ENCODE measurements at places on chromosomes 1 and 21.

DNA sequence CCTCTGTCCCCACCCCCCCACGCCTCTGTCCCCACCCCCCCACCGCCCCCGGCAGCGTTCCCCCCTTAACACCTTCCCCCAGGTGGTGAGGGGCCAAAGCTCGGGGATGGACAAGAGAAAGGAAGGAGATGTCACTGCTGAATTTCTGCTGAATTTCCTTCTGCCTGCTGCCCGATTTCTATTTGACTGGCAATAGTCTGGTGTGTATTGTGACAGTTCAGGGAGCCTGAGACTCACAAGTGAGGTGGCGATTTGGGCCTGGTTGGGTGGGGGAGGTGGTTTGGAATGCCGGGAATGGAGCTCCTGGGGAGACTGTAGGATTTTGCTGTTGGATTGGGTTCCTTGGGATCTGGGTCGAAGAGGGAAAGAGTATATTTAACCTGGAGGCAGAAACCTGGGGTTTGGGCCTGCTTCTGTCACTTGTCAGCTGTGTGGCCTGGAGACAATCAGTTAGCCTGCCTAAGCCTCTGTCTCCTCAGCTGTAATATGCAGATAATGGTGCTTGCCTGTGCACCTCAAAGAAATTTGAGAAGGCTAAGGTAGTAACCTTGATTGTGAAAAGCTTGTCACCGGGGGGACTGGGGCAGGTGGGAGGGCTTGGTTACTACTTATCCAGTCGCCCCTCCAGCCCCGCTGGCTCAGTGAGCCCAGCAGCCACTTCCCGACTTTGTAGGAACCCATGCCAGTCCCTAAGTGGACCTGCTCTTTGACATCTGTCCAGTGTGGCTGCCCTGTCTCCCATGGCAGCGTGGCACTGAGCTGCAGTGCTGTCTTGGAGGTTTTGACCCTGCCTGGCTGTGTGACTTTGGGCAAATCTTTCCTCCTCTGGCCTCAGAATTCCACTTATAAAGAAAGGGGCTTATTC, 7.7 kb upstream of the LMNA start:
- no peak for DNase-seq

- DNase-seq: no peak
These were observed 12.5 kb upstream of the MATN1 start for GRCh38 chr1:30735668-30736498.

DNA sequence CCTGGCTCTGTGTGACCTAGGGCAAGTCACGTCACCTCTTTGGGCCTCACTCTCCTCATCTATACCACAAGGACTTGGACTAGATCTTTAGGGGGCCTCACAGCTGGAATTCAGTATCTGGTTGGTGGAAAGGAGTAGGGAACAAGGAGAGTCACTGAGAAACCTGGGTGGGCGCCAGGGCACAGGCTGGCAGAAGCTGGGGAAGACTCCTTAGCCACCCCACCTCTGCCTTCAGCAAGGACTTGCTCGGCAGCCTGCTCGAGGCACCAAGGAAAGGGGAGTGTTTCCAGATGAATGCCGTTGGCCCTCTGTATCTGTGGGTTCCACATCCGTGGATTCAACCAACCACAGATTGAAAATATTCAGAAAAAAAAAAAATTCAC, 1.2 kb upstream of the OPTC start:
- DNase-seq: no peak

DNA sequence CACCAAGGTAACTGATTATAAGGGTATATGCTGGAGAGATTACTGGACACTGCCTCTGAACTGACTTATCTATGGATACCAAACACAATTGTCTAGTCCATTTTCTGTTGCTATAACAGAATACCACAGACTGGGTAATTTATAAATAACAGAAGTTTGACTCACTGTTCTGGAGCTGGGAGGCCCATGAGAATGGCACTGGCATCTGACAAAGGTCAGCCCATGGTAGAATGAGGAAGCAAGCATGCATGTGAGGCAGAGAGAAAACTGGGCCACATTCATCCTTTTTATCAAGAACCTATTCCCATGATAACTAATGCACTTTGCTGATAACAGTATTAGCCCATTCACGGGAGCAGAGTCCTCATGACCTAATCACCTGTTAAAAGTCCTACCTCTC, 37.4 kb downstream of the FCER1A start:
- no peak for DNase-seq

- DNase-seq: no peak
These were observed 34.1 kb downstream of the CENPF start for GRCh38 chr1:214637125-214637524.

- no peak for DNase-seq
These were observed 16.1 kb downstream of the MAB21L3 start for GRCh38 chr1:116127123-116127847.

DNA sequence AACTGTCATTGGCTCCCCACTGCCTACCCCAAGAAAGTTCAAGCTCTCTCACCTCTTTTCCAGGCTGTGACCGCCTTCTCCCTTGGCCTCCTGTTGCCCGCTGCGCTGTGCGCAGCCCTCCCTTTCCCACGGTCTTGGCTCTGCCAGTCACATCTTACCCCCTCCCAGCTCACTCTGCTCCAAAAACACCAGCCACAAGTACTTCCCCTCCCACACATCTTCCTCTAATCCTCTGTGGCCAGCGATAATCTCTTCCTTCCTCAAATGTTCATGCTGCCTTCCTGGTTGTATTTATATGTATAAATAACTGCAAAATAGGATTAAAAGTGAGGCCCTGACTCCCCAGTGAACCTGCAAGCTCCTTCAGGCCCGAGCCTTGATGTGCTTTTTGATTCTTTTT, 81.8 kb downstream of the AJAP1 start:
- no peak for DNase-seq

Measured in stimulated activated CD8-positive, alpha-beta memory T cell treated with anti-CD3 and anti-CD28 coated beads, Interleukin-7, amount 100 ng/mL, for 24 hours (primary cell).